Activated CD8-positive, alpha-beta memory T cell treated with anti-CD3 and anti-CD28 coated beads for 48 hours (primary cell): ENCODE measurements at places on chromosomes 11 and 22.

- no peak for DNase-seq
Observed at GRCh38 chr11:63563201-63564055, at the start of gene PLAAT2. Gene PLAAT2 (minus strand): TSS chr11:63563379. CDS start chr11:63563324, 55 bp downstream.

GRCh38 chr22:48372390-48372789, 1455.3 kb downstream of the BRD1 start:
- no peak for DNase-seq

GRCh38 chr22:41491374-41492100, 22.6 kb downstream of the ACO2 start:
- DNase-seq = no peak

DNA sequence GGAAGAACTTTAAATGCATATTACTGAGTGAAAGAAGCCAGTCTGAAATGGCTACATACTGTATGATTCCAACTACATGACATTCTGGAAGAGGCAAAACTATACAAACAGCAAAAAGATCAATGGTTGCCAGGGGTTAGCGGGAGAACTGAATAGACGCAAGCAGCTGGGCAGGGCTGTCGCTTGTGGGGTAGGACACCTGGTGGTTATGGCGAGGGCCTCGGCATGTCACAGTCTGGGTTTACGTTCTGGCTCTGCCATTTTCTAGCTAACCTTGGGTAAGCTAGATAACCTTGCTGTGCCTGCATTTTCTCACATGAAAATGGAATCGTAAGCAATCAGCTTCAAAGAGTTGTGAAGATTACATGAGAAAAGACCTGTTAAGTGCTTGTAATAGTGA, 55.2 kb upstream of the SYT13 start:
- DNase-seq = no peak

- DNase-seq = no peak
Observed at GRCh38 chr11:75311858-75312288, 39.6 kb downstream of the ARRB1 start.
